Kasumi-1 (cell line): ENCODE measurements at places on chromosomes 7 and 10.

- DNase-seq = no peak
Measured at GRCh38 chr7:79091011-79091410, 362.5 kb downstream of the MAGI2 start.

DNA sequence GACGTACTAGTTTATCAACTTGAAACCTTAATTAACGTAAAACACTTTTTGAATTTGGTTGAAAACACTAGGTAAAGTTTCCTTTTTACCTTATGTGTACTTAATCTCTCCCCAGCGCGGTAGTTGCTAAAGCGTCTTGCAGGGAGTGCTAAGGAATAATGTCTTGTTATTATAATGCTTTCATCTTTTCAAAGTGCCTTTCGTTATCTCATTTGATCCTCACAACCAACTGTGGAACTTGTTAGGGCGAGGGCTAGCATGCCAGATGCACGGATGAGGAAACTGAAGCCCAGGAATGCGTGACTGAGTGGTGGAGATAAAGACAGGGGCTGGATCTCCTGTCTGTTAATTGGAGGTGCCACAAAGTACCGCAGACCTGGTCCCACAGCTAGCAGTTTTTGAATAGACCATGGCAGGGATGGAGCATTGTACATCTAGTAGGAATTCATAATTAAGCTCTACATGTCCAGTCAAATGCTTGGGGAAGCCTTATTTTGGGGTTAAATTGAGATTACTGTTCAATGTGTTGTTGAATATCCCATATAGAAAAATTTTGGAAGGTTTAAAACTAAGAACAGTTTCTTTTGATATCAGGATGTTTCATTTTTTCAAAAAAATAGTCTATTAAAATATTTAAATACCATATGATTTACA lies 234.3 kb downstream of the SH2D4B start:
- DNase-seq = no peak

DNA sequence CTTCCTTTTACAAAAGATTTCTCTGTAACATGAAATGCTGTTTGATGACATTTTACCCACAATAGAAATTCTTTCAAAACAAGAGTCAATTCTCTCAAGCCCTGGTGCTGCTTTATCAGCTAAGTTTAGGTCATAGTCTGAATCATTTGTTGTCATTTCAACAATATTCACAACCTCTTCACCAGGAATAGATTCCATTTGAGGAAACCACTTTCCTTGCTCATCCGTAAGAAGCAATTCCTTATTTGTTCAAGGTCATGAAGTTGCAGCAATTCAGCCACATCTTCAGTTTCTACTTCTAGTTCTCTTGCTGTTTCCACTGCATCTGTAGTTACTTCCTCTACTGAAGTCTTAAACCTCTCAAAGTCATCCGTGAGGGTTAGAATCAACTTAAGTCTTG lies 315.3 kb downstream of the TYW1 start:
- no peak for DNase-seq

GRCh38 chr7:41255716-41256115 lies 447.2 kb downstream of the INHBA start:
- no peak for DNase-seq

GRCh38 chr7:2066251-2066919 lies 166.4 kb downstream of the MAD1L1 start:
- no peak for DNase-seq

- no peak for DNase-seq
Measured at GRCh38 chr10:114239117-114239993, at the start of gene VWA2. VWA2 (plus strand) TSS chr10:114239254; CDS start chr10:114248714, 9,460 bp downstream.

- DNase-seq = no peak
Measured at GRCh38 chr7:149286811-149287400, 24.9 kb downstream of the ZNF783 start.

DNA sequence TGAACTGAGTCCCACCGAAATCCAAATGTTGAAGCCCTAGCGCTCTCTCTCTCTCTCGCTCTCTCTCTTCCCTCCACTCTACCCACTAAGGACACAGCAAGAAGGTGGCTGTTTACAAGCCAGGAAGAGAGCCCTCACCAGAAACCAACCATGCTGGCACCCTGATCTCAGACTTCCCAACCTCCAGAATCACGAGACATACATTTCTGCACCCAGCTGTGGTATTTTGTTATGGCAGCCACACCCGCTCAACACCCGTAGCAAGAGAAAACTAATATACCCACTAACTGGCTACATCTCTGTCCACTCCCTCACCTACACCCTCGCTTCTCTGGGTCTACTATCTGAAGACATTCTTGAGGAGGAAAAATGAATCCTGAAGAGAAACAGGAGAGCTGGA lies 54.8 kb downstream of the CREB3L2 start:
- DNase-seq = no peak
